Stimulated activated CD4-positive, alpha-beta T cell treated with anti-CD3 and anti-CD28 coated beads, Interleukin-1b, Interleukin-23, amount 100 ng/mL, for 1 hour (primary cell): ENCODE measurements at places on chromosomes 12 and 14.

GRCh38 chr12:40248034-40248433 lies 23.2 kb downstream of the LRRK2 start:
- no peak for DNase-seq

- no peak for DNase-seq
These were observed 187.4 kb upstream of the SLC16A7 start for GRCh38 chr12:59408431-59408830.

DNA sequence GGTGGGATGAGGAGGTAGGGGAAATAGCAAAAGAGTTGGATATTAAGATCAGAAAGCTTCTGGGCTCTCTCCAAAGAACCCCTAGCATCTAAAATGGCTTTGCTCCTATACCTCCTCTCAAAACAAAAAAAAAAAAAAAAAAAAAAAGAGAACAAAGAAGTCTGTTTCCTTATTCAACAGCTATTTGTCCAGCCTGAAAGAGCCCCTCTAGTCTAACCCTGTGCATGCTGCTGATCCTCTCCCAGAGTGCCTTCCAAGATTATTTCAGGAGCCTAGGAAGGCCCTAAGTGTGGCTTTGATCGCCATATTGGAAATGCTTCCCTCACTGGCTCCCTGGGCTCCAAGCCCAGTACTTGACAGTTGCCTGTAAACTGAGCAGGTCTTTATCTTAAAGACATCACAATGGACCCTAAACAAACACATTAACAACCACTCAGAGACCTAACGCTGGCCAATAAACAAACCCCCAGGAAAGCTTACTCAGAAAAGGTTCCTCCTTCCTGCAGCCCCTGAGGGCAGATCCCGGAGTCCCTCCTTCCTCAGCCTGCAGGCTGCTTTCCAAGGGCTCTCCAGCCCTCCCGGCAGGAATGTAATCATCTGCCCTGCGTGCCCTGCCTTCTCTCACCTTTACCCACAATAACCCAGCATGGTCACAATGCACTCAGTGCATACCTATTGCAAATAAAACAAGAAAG lies 17.4 kb upstream of the COL2A1 start:
- no peak for DNase-seq

GRCh38 chr12:114500131-114500530 lies 94.2 kb upstream of the TBX5 start:
- no peak for DNase-seq

GRCh38 chr12:52582971-52583456 lies 9.4 kb upstream of the KRT74 start:
- DNase-seq: peak; percentile 39

DNA sequence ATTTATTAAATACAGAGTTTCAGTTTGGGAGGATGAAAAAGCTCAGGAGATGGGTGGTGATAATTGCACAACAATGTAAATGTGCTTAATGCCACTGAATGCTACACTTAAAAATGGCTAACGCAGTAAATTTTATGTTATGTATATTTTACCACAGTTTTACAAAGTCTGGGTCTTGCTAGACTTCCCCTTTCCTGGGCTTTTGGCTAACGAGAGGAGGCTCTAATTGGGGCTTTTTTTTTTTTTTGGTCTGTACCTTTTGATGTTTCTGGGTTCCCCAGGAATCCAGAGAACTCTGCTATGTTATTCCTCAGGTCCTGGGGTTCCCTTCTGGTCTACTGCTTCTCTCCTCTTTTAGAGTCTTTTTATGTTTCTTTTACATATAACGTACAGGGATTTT lies 355.5 kb downstream of the CACNA1C start:
- DNase-seq: no peak

DNA sequence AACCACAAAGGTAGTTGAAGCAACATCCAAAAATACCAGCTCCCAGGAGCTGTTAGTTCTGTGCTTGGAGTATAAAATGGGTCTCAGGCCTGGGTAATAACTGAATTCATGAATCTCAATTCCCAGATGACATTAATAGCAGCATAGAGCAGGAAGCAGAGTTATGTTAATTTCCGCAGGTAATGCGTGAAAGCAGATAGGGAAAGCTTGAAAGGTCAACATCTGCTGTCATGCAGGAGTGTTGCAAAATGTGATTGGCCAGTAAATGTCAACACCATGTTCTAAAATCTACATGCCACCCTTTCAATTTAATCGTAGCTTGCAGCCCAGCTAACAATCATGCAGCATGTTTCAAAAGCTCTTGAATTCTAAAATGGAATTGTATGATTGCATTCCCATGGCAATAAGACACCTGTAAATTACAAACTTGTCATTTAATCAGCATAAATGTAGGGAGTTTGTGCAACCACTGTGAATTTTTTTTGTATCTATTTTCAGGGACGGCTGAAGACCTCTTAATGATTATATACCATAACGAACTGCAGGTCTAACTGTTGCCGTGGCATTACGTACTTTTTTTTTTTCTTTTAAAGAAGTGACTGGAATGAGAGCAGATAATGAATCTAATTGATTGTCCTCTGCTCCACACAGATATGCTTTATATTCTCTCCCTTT lies 635.8 kb upstream of the FOXG1 start:
- no peak for DNase-seq

DNA sequence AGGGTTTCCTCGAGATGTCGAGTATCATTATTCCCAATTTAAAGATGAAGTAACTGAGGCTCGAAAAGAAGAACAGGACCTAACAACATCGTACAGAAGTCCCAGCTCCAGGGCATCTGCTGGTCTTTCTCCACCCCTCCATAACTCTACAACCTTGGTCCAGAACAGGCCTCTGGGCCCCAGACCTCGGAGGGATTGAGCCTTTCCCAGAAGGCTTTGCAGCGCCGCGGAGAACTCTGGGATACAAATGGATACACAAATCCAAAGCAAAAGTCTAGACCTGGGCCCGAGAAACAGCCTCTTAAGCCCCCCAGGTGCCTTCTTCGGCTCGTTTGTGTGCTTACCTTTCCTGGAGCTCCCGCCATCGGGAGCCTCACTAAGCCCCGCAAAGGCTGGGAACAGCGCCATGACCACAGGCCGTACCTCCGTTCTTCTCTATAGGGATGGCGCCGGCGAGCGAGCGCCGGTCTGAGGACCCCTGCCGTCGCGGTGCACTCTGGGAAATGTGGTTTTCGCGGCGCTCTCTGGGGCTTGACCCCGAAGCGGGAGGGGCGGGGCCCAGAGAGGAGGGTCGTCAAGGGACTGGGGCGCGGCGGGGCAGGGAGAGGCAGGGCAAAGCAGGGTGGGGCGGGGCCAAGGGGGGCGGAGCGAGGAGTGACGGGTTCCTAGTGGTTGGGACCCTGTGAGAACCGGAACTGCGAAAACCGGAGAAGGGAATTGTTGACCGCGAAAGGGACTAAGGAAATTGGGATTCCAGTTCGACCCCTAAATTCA lies at the start of gene NRDE2:
NRDE2 (minus strand) TSS at position 445 of the 774 bp plus-strand sequence; CDS start at position 408, 37 bp downstream.
- peak; percentile 83 for DNase-seq

GRCh38 chr12:1457901-1458300 lies 136.5 kb downstream of the FBXL14 start:
- no peak for DNase-seq

DNA sequence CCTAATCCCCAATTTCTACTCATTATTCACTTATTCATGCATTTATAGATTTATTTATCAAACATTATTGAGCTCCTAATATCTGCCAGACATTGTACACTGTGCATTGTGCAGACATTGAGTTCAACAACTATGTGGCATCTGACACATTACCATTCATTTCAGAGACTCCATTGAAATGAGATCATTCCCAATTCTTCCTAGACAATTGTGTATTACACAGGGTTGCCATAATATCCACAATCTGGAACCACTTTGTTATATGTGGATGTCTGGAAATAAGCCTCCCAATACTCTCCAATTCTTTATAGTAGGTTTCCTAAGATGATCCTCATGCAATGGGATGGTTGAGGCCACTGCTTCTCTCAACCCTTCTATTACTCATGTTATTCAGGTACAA lies 165.0 kb downstream of the OTOGL start:
- DNase-seq: no peak

GRCh38 chr14:92783813-92784431 lies 10.2 kb upstream of the GOLGA5 start:
- no peak for DNase-seq

DNA sequence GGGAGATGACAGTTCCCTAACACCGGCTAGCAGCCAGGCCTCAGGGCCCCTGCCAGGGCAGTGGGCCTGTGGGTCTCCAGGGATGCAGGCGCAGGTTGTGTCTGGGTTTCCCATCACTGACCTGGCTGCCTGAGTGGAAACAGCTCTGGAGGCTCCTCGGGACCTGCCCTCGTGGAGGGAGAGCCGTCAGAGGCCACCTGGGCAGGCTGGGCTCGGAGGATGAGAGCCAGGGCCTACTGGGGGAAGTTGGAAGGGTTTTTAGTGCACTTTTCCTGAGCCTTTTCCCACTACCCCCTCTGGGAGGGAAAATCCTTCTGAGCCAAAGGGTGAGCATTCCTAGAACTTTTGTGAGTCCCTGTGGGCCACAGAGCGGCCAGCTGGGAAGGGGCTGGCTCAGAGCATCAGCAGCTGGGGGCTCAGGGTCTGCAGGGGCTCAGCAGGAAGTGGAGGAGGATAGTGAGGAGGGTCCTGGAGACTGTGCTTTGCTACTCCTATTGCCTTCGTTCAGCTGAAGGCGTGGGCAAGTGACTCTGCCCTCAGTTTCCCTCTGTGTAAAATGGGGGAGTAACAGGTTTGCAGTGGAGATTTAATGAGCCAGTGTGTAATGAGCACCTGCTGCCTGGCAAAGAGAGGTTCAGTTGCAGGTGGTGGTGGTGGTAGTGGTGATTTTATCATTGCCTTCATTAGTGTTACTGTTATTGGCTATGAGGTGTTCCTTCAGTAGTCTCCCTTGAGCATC lies 1.8 kb downstream of the SH2B3 start:
- no peak for DNase-seq

- DNase-seq: peak; percentile 75
These were observed 12.0 kb upstream of the TRPV4 start for GRCh38 chr12:109844983-109845823.

GRCh38 chr12:42677461-42677860 lies 87.9 kb upstream of the PRICKLE1 start:
- DNase-seq: no peak

DNA sequence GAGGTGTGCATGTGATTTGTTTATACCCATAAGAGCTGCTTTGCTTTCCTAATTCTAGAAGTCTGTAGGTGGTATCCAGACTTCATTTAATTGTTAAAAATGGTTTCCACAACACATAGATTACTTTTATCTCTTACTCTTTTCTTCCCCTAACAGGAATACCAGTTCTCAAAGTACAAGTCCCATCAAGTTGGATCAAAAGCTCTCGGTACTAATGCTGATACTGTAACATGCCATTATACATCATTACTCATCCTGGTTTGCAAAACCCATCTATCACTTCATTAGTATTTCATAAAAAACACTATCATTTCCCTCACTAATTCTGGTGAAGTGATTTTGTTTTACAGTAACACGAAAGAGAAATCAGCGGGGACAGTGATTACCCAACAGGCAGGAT lies 94.3 kb downstream of the PPP2R5E start:
- DNase-seq: no peak

GRCh38 chr12:80100591-80100990 lies 1.3 kb downstream of the OTOGL start:
- no peak for DNase-seq

DNA sequence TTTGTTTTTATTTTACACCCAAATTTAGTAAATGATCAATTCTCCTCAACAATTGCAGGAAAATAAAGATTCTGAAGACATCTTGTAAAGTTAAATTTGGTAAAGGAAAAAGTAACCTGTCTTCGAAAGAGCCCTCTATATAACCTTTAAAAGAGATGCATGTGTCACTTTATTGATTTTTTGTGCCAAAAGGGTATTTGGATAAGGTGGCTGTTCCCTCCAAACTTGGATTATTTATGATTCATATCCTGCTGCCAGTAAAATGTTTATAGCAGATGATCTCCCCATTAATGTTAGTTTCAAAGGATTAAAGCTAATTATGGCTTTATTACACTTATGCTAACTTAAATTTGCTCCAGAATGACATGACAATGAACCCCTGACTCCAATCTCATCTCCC lies 98.8 kb downstream of the DUSP6 start:
- DNase-seq: no peak

GRCh38 chr14:61380984-61381383 lies 59.6 kb downstream of the PRKCH start:
- no peak for DNase-seq

DNA sequence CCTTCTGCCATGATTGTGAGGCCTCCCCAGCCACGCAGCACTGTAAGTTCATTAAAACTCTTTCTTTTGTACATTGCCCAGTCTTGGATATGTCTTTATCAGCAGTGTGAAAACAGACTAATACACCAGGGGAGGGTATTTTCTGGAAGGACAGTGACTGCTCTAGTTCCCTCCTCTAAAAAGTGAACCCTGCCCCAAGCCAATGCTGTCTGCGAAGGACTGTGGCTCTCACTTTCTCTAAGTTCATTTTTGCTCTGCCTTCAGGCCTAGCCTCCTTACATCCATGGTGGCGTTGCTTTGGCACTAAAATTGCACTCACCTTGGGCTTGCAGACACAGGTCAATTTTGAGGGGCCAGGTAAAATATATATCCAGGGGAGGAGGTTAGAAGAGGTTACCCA lies 323.0 kb downstream of the VRK1 start:
- peak; percentile 2 for DNase-seq

DNA sequence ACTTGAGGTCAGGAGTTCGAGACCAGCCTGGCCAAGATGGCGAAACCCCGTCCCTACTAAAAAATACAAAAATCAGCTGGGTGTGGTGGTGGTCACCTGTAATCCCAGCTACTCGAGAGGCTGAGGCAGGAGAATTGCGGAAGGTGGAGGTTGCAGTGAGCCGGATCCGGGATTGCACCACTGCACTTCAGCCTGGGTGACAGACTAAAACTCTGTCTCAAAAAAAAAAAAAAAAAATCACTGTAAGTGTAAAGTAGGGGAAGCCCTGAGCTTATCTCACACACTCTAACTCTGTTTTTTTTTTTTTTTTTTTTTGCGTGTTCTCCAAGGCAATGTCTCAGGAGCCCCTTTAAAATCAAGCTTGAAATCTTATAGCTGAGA lies 421 bp upstream of the RBMS2 start:
- no peak for DNase-seq

DNA sequence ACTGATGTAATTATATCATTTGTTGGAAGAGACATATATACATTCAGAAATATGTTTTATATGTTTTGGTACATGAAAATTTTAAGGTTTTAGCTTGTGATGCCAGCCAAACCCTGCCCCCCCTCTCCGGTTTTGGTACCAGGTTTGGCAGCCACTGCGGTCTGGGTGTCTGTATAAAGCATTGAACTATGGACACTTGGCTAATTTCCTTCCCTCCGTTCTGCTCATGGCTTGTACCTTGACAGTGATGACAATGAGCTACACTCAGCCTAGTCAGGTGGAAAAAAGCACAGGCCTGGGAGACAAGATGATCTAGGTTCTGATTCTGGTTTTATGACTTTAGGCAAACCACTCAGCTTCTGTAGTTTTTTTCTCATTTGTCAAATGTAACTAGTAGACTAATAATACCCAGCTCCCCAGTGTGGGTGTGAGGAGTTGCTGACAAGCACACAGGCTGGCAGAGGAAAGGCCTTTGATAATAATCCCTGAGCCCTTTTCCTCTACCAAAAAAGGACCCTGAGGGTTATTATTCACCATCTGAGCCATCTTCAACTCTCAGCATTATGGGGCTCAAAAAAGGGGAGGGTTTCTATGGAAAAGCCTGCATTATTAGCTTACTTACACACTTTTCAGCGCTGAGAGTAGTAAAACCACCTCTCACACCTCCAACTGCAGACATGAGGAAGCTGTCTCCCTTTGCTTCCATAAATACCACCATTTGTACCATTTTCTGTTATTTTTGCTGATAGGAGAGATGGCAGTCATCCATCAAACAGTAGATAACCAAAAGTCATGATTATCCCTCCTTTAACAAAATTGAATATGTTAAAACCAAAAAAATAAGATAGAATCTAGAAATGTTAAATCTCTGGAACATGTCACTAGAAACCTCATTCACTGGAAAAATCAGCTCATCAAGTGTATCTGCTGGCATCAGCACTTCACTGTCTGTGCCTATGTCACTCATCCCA lies 76.3 kb upstream of the PSMC1 start:
- DNase-seq: no peak
